ENCODE measurements at places on chromosomes 11 and 22. TPM values are rescaled to one million over a fixed set of nuclear protein-coding genes. Genes with fewer than 3 reads are reported as not detected.

DNA sequence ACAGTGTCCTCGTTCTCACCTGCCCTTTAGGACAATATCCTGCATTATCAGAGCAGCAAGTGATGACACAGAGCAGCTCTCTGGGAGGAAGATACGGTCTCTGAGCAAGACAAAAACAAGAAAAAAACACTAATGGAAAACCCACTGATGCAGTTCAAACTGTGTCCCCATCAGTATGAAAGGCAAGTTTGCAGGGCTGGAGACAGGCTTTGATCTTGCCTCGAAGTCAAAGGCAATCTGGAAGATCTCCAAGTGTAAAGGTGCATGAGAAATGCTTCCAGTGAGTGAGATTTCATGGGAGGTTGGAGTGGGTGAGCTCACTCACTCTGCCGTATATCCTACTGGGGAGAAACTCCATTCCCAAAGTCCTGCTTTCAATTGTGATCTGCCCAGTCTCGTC, 157.5 kb downstream of the KIRREL3 start:
- DNase-seq: no peak

DNA sequence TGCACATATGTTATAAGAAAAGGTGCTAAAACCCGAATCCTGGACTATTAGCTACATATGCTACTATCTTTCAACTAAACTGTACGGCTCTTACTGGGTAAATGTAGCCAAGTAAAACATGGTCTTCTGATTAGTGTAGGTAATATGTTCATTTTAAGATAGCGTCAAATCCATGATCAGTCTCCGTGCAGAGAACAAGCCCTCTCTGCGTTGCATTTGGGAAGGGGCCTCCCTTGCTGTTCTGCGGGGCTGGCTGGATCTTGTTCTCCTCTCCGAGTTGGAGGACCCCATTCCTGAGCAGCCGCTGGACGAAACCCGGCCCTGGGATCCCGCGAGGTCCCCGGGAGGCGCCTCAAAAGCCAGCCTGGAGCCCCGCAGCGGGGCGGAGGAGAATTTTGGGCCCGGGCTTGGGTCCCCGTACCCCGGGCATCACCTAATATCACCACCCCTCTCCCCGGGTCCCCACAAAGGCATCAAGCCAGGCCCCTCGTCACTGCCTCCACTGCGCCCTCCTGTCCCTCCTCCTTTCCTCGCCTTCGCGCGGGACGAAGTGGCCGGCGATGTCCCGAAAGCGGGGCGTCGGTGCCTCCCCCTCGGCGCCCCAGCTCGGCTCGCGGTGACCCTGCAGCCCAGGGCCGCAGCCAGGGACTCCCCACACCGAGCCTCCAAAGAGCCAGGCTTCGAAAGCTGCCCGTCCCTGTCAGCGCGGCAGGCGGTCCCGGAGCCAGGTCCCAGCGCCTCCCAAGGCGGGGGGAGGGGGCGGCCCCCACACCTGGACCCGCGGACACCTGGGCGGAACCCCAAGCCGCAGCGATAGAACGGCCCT, 54.5 kb upstream of the FBXO3 start:
- no peak for DNase-seq

- DNase-seq: no peak
Observed at GRCh38 chr22:49735411-49735900, 92.2 kb downstream of the BRD1 start.

DNA sequence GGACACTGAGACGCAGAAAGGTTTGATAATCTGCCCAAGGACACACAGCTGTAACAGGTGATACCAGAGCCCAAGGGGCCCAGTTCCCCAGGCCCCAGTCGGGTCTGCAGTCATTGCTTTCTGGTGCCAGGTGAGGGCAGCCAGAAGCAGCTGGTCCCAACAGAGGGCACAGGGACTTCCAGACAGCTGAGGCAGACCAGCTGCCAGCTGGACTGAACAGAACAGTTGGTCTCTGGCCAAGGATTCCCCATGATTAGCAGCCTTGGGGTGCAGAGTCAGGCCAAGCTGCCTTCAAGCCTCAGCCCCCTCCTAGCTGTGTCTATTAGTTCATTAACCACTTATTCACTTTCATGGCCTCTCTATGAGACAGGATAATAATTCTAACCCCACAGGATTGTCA, 105.6 kb downstream of the RRAS2 start:
- DNase-seq: no peak

DNA sequence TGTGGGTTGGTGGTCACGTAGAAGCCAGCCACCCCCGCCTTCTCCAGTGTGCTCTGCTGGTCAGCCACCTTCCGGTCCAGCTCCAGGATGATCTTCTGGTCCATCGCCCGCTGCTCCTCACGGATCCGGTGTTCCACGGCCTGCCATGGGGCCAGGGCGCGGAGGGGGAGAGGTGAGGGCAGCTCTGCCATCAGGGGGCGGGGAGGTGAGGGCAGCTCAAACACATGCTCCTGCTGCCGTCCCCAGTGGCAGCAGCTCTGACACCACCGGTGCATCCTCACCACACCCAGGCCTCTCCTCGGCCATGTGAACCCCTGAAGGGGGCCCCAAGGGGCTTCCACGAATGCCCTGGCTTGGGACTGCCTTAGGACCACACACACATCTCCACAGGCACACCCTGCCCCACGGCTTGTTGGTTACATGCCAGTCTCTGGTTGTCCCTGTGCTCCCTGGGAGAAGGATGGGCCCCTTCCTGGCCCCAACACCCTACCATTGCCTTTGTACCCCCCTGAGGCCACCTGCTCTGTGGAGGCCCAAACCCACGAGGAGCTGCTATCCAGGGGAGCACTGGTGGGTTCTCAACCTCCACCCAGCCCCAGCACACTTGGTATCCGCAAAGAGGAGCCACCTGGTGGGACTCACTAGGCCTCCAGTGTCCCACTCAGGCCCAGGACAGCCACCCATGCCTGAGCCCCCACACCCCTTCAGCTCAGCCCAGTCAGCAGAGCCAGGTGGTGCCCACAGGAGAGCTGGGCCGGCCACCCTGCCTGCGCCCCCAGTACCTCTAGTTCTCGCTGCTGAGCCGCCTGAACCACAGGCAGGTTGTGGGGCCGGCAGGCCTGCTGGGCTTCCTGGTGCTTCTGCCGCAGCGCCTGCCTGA, 4.3 kb downstream of the DGCR6L start:
- peak; percentile 61 for DNase-seq

DNA sequence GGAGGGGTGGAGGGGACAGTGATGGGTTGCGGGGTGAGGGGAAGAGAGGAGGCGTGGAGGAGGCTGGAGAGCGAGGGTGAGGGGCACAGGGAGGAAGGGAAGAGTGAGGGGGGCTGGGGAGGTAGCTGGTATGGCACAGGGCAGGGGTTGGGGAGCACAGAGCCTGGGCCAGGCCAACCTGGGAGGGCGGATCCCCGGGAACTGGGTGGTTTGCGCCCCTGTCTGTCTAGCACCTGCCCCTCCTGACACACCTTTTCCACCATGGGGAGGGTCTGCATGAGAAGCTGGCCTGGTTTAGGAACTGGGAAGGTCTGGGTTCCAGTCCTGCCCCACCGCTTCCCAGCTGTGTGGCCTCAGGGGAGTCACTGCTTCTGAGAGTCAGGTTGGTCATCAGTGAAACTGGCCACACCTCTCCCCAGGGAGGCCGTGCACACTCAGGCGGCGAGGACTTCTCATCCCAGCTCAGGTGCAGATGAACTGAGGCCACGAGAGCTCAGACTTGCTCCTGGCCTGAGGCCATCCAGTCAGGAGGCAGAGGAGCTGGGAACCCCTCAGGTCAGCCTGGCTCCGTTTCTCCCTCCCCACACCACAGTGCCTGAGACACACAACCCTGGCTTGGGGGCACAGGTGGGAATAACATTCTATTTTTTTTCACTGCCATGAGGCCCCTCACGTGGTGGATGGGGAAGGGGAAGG, 95.6 kb downstream of the PHF21B start:
- peak; percentile 71 for DNase-seq

DNA sequence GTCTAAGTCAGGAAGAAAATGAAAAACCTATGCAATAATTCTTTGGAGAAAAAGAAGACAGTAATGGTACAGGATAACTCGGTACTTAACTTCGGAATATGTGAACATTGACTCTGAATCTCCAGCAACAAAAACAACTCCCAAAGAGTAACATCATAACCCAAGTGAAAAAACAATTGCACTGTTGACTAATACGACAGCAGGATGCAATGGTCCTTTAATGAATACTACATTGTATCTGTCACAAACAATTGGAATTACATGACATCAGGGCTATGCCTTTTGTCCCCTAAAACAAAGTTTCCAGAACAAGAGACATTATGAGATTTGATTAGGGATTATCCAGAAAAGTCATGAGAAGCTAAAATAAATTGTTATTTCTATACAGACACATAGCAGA, 1065.9 kb downstream of the LRRC4C start:
- DNase-seq: no peak

- peak; percentile 70 for DNase-seq
Observed at GRCh38 chr22:27686534-27686933, 115.0 kb downstream of the MN1 start.

DNA sequence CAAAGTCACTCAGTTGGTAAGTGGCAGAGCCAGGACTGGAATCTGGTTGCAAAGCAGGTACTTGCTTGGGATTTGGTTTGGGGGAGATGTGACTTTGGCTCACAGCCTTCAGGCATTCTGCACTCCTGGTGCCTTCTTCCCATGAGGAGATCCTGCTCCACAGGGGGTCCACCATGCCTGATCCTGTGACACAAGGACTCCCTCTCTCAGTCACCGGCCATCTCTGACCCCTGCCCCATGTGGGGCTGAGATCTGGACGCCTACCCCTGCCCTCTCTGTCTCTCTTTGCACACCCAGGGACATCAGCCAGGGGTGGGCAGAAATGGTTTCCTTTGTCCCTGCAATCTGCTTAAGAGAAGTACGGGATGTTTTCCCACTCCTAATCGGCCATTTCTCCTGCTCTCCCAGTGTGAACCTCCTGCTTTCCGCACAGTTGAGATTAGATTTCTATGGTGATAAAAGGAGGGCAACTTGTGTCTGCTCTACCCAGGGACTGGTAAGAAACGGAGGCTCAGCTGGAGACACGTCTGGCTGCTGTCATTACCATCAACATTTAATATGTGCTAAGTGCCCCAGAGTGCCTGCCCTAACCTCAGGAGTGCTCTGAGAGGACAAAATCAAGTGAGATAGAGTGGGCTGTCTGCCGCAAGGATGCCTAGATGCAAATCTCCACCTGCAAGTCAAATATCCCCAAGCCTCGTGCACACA, 11.1 kb upstream of the FXYD6 start:
- no peak for DNase-seq

The CRYAB gene
- total RNA-seq: 144 TPM

The FADS1 gene
- total RNA-seq: 68.6 TPM

The OLFML1 gene
- total RNA-seq: 2.3 TPM

The POLDIP3 gene
- 45.1 TPM for total RNA-seq

The PTPRCAP gene
- 0.59 TPM for total RNA-seq

The NAALAD2 gene
- total RNA-seq: 9.2 TPM

The SPDYC gene
- not detected for total RNA-seq

The CCDC73 gene
- not detected for total RNA-seq
